ENCODE measurements at places on chromosomes 4 and X.

GRCh38 chr4:7200801-7201200, 8.5 kb downstream of the SORCS2 start:
- no peak for DNase-seq

DNA sequence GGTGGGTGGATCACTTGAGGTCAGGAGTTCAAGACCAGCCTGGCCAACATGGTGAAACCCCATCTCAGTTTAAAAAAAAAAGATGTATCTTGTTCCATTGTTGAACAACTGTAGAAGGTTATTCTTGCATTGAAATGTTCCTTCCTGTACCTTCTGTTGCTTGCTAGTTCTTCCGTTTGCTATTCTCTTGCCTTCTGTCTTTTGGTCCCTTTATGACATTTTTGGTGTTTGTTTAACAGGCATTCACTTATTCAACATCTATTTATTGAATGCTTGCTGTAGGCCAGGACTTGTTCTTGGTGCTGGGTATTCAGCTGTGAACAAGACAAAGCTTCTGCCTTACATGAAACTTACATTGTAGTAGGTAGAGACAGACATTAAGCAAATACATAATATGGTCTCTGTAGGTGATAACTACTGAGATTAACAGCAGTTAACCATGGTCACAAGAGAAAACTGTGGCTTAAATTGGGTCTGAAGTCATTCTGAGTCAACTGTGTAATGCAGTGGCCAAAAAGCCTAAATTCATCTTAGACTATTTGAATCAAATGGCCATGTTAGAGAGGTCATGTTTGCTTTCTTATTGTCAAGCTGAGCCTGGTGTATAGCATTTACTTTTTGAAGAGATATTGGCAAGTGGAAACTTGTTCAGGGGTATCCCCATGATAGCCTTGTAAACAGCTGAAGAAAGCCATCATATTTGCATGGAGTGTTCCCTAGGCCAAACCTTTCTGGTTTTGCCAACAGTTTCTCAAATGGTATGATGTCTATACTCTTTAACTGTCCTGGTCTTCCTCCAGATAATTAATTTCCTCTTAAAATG, 35.6 kb downstream of the GAB1 start:
- DNase-seq, result no peak

DNA sequence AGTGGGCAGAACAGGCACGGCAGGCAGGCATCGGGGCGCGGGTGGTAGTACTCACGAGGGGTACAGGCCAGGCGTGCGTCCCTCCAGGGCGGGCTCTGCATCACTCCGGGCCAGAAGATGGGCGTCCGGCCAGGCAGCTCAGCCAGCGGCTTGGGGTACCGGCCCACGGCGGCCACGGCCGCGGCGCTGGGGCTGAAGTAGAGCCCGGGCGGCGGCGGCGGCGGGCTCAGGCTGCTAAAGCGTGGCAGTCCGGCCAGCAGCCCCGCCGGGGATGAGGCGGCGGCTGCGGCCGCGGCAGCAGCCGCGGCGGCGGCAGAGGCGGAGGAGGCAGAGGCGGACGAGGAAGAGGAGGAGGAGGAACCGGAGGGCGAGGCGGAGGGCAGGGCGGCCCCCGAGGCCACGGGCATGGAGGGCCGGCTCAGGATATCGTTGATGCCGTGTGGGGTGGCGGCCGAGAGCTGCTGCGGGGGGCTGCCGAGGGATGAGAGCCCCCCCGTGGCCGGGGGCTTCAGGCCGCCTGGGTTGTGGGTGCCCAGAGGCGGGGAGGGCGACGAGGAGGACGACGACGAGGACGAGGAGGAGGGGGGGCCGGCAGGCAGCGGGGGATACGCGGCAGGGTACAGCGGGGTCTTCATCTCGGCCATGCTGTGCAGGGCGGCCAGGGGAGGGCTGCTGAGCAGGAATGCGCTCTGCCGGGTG, 1.4 kb downstream of the NKX6-1 start:
- DNase-seq, result no peak

GRCh38 chr4:8048856-8049676, 109.4 kb upstream of the AFAP1 start:
- DNase-seq, result no peak

DNA sequence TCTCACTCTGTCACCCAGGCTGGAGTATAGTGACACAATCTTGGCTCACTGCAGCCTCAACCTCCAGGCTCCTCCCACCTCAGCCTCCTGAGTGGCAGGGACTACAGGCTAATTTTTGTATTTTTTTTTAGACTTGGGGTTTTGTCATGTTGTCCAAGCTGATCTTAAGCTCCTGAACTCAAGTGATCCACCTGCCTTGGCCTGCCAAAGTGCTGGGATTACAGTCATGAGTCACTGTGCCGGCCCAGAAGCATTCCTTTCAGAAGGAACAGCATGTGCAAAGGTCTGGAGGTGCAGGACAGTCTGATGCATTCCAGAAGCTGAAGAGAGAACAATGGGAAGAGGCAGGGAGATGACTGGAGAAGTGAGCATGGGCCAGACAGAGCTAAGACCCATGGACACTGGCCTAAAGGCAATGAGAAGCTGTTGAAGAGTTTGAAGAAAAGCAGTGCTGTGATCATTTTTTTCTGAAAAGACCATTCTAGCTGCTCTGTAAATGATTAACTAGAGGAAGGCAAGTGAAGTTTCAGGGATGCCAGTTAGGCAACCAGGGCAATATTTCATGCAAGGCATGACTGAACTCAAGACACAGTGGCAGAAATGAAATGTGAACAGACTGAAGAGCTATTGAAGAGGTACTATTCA, 43.2 kb downstream of the MANBA start:
- DNase-seq, result no peak

GRCh38 chrX:64427281-64427680, 32.0 kb upstream of the MTMR8 start:
- DNase-seq, result no peak

GRCh38 chr4:164894702-164895101, 17.7 kb downstream of the APELA start:
- no peak for DNase-seq

- no peak for DNase-seq
Observed at GRCh38 chr4:90130076-90130475, 2.9 kb downstream of the CCSER1 start.

DNA sequence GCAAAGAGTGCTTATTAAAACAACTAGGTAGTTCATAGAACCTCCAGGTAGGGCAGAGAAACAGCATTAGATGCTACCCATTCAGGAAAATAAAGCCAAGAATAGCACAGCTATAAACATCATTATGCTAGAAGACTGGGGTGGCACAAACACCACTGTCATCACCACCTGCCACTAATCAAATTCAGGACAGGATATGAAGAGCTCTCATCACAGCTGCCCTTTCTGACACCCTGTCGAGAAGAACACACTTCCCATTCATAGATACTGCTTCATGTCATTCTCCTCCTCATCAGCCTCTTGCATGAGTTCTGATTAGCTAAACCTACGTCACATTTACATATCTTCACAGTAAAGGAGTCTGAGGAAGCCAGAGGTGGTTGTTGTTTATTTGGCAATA, 692.3 kb upstream of the HS3ST1 start:
- no peak for DNase-seq

- no peak for DNase-seq
Observed at GRCh38 chr4:48499551-48500066, 9.6 kb downstream of the ZAR1 start.

GRCh38 chr4:8171984-8172924, 13.6 kb upstream of the ABLIM2 start:
- peak; percentile 41 for DNase-seq

DNA sequence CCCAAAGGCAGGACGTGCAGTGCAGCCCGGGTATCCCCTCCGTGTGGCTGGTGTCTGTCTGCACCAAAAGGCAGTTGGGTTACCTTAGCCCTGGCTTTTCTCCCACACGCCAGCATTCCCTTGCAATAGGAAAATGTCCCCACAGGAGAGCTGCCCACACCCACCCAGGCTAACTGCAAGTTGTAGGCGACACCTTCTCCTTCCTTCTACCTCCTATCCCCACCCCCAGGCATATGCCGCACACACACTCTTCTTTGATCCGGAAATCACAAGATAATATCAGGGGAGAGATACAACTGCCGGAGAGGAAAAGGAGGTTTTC, 444 bp upstream of the APBB2 start:
- DNase-seq, result no peak

DNA sequence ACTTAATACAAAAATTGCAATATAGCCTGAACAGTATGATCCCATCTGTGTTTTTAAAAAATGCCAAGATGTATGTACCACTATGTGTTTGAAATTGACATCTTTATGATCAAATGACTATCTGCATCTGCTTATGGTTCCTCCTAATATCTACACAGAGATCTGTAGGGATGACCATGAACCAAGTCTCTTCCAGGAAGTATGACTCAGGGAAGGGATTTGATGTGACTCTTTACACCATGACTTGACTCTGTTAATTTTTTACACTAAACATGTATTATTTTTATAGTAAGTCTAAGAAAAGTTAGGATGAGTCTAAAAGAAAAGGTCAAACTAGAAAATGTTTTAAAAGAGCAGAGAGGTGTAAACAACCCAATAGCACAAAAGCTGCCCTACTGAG, 164.0 kb downstream of the SH3KBP1 start:
- no peak for DNase-seq

GRCh38 chrX:130120746-130121504, 10.6 kb upstream of the ELF4 start:
- peak; percentile 68 for DNase-seq

- DNase-seq, result no peak
Observed at GRCh38 chrX:2958199-2958598, 29.1 kb upstream of the ARSD start.

DNA sequence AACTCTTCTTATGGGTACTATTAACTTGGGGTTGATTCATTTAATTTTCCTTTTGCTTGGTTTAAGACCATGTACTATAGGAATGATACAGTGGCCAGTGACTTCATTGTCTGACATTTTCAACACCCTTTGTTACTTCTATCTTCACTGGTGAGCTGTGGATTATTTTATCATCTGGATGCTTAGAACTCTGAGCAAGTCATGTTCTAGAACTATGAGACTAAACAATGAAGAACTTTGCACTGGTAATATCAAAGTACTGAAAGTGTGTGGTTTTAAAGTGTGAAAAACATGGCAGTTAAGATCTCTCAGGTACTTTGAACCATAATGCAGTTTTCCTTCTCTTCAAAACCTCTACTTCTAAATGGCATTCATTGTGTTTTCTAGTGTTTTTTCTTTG, 47.8 kb downstream of the MAP7D3 start:
- no peak for DNase-seq

DNA sequence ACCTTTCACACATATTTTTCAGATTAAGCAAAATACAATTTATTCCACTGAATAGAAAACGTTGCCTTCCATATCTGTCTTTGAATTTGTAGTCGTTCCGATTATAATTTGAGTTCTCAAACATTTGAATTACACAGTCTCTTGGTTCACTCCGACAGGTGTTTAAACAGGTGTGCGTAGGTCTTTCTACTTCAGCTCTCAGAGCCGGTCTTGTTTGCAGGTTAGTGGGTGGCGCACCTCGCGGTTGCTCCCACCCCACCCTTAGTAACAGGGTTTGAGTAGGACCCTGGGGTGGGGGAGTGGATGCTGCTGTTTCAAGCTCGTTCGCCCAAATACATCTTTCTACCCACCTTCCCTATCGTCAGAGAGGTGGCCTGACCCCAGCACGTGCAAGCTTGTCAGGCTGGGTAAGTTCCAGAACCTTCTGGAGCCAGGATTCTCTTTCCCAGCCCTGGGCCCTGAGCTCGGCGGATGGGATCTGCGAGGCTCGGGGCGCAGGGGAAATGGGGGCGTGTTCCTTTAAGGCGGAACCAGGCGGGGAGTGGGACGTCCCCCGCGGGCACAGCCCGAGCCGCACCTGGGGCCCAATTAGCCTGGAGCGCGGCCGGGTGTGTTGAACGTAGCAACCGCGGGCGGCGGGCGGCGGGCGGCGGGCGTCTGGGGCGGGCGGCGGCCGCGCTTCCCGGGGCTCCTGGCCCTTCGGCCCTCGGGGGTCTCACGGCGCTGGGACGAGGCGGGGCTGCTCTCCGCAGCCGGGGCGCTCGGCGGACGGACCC, at the start of gene FAM149A:
FAM149A (plus strand) TSS at position 591 of the 776 bp plus-strand sequence.
- DNase-seq, result peak; percentile 59

GRCh38 chr4:144582975-144583374, 63.0 kb upstream of the HHIP start:
- DNase-seq, result no peak

GRCh38 chrX:97471071-97471470, 587.4 kb downstream of the RPA4 start:
- DNase-seq, result no peak

GRCh38 chr4:67436742-67437141, 108.6 kb downstream of the CENPC start:
- no peak for DNase-seq

DNA sequence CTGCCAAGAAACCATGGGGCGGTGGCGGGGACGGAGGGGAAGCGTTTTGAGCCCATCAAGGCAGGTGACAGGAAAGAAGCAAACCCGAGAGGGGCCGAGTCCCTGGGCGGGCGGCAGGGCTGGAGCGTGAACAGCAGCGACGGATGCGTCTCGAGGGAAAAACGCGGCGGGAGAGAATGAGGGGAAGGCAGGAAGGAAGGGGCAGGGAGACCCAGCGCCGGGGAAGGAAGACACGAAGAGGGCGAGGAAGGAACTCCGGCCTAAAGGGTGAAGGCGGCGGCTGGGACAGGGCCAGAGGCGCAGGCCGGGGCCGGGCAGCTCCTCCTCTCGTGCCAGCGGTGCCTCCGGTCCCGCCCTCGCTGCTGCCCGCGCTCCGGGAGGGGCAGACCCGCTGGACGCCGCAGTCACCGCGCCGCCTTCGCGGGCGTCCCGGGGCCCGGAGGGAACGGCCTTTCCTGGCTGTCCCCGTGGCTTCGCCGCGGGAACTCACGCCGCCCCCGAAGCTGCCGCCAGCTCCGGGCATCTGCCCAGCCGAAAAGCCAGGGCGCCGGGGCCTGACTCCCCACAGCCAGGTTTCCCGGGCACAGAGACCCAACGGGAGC, 751 bp upstream of the RGS12 start:
- peak; percentile 25 for DNase-seq

- DNase-seq, result no peak
Observed at GRCh38 chr4:124189545-124189944, 523.0 kb downstream of the ANKRD50 start.

- no peak for DNase-seq
Observed at GRCh38 chrX:155757046-155757759, 123.9 kb upstream of the VAMP7 start.

DNA sequence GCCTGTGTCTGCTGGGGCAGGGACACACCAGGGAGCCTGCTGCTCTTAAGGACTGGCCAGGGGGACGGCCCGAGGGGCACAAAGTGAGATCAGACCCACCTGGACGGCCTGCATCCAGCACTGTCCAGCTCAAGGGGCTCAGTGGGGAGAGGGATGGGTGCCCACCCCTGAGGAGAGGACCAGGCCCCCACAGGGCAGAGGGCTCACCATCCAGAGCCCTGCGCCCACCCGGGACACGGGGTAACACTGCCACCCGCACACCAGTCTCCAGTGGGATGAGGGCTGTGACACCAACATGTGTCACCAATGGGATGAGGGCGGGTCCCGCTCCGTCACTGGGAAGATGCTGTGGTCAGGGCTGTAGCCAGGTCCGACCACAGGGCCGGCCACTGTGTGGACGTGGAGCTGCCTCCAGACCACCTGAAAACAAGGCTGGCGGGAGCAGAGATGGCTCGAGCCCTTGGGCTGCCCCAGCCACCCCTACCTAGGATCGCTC, 13.2 kb downstream of the DGKQ start:
- no peak for DNase-seq
